NCI-H2171 treated with DMSO at 0.1 percent for 48 hours (cell line): ENCODE measurements at places on chromosomes 4 and X.
A peak's percentile ranks its signal among the peaks of the same experiment; 100 is the strongest.

DNA sequence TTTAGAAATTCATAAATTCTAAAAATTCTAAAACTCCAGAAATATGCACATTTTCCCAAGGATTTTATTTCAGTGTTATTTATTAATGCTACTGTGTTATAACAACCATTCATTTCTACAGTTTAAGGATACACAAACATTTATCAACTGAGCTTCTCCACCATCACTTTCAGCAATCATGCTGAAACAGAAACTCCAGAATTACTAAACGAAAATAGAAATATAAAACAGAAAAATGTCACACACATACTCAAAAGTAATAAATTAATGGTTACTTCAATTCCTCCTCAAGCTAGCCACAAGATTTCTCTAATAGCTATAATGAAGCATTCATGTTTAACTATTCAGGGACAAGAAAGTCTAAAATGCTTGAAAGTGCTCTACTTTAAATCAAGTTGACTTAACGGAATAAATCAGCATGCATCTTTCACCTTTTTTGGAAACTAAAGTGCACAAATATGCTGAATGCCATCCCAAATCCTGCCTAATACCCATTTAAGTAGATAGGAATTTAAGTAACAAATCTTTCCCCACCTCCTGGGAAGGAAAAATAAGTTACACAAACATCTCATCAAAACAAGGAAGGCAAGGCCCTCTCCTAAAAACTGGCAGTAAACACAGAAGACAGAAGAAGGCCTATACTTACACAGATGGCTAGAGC is 563 bp downstream of the FAM13A start:
- DNase-seq, result no peak

DNA sequence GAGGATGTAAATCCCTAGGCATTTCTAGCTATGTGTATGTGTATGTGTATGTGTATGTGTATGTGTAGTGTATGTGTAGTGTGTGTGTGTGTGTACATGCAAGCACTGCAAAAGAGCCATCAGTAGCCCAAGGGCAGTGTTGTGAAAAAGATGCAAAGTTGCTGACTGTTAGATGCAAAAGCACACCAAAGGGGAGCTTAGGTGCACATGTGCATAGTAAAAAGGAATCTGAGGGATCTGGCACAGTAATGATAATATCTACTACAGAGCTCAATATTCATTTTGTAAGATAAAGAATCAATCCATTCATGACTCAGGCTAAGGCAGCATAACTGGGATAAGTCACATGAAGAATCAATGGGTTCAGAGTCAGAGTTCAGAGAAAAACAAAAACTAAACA is 80.2 kb downstream of the TMEM47 start:
- no peak for DNase-seq

- no peak for DNase-seq
Observed at GRCh38 chr4:123659730-123660129, 263.1 kb downstream of the SPRY1 start.

DNA sequence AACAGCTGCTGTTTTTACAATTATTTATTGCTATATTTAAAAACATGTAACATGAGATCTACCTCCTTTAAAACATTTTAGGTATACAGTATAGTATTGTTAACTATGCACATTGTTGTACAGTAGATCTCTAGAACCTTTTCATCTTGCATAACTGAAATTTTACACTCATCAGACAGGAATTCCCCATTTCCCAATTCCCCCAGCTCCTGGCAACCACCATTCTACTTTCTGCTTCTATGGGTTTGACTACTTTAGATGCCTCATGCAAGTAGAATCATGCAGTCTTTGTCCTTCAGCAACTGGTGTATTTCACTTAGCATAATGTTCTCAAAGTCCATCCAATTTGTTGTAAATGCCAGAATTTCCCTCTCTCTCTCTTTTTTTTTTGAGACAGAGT is 9.7 kb upstream of the LSM6 start:
- no peak for DNase-seq

DNA sequence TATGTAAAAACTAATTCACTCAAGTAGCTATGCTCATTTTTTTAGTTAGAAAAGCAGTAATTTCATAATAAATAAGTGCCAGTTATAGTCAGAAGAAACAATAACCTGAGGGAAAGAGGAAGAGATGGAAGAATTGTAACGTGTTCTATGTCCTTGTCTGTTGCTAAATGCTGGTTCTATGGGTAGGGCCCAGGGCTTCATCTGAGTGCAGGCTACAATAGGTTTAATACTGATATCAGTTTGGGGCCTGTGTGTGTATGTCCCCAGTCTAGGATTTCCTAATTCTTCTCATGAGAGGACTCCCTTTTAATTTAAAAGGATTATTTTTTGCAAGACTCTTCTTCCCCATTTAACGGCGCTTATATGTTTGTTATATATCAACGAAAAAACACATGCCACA is 3.3 kb upstream of the EREG start:
- DNase-seq, result no peak

GRCh38 chr4:152682143-152682941 is 2.5 kb upstream of the TMEM154 start:
- no peak for DNase-seq

- peak; percentile 24 for DNase-seq
Observed at GRCh38 chr4:55012363-55013230, 112.8 kb downstream of the KDR start.

GRCh38 chrX:37817579-37817978 is 29.8 kb downstream of the DYNLT3 start:
- no peak for DNase-seq

DNA sequence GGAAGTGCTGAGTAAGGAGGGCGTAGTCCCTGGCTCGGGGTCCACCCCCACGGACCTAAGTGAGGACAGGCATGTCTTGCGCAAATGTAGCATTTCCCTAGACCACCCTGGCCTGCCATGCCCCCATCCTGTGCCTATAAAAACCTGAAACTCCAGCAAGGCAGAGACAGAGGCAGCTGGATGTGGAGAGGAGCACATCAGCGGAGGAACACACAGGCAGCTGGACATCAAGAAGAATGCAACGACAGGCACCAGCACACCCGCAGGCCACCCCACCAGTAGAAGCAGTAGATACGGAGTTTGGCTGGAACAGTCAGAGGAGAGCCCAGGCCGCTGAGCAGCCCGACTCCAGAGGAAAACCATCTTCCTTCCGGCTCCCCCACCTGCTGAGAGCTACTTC is 345.9 kb downstream of the FSTL5 start:
- DNase-seq, result no peak

DNA sequence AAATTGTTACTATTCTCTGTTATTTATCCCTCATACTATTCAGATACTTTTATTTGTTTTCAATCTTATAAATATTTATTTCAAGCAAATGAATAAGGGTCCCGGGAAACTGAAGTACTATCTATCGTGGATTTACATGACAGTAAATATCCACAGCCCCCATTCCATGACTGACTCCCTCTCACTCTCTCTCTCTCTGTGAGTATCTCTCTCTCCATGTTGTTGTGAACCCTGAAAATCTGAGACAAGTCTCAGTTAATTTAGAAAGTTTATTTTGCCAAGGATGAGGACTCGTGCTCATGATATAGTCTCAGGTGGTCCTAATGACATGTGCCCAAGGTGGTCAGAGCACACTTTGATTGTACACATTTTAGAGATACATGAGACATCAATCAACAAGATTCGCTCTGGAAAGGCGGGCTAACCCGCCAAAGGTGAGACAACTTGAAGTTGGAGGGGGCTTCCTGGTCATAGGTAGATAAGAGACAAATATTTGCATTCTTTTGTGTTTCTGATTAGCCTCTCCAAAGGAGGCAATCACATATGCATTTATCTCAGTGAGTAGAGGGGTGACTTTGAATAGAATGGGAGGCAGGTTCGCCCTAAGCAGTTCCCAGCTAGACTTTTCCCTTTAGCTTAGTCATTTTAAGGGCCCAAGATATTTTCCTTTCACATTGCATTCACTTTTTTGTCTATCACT is 986.4 kb downstream of the NLGN4X start:
- DNase-seq, result no peak

- DNase-seq, result no peak
Observed at GRCh38 chr4:121326597-121326996, 54.2 kb downstream of the QRFPR start.

DNA sequence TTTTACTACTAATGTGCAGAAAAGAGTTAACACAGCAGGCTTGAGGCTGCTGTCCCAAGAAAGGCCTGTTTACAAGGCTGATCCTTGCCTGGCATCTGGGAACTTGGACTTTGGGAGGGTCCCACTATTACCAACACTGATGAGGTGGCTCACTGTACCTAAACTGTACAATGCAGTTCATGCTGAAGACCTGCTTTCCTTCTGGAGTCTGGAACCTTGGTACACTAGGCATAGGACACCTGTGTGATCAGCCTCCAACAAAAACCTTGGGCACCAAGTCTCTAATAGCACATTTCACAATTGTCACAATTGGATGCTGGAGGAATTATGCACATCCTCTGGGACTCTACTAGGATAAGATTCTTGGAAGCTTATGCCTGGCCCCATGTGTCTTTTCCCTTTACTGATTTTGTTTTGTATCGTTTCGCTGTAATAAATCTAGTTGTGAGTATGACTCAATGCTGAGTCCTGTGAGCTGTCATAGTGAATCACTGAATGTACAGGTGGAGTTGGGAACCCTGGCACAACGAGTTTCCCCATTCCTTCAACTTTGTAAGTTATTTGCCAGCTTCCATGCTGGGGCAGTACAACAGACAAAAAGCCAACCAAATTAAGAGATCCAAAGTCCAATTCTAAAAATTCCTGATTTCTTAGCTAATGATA is 45.9 kb downstream of the TEC start:
- DNase-seq, result no peak

DNA sequence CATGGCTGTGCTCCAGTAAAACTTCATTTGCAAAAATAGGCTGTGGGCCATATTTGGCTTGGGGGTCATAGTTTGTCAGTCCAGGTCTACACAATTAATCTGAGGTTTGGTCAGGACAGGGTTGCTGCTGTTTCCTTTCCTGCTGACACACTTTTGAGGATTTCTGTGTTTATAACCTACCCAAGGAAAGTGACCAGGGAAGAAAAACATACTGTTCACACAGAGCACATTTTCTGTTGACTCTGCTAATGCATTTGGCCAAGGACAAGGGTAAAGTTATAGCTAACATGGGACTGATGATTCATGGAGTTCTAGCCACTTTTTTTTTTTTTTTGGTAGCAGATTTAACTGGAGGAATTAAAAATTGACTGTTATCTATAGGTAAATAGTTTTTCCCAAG is 43.9 kb upstream of the GEMIN8 start:
- DNase-seq, result no peak

GRCh38 chr4:94934864-94935263 is 177.1 kb downstream of the BMPR1B start:
- DNase-seq, result no peak

DNA sequence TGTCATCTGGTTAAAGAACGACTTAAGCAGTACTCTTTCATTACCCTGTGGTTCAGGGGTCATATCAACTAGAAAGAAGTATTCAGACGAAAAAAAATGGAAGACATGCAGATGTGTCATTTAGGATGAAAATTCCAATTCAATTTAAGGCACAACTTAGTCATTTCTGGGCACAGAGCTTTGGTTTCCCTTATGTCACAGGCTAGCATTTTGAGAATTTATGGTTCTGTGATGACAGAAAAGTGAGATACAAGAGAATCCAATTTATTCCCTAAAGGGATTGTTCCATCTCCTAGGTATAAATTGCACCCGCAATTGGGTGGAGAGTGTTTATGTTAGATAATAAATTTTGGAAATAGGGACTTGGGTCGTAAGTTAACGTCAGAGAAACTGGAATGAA is 306.6 kb downstream of the STK32B start:
- DNase-seq, result no peak

GRCh38 chrX:47164420-47164819 is 19.4 kb downstream of the RBM10 start:
- DNase-seq, result no peak

DNA sequence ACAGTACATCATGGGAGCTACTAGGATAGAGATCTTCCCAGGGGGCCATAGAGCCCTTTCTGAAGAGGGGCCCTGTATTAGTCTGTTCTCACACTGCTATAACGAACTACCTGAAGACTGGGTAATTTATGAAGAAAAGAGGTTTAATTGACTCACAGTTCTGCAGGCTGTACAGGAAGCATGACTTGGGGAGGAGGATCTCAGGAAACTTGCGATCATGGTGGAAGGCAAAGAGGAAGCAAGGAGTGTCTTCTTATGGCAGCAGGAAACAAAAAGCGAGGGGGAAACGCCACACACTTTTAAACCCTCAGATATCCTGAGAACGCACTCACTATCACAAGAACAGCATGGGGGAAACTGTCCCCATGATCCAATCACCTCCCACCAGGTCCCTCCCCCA is 4.2 kb upstream of the SLC9A6 start:
- DNase-seq, result no peak

GRCh38 chrX:39857780-39858179 is 240.0 kb downstream of the BCOR start:
- DNase-seq, result no peak

- DNase-seq, result no peak
Observed at GRCh38 chrX:14209034-14209433, 179.3 kb upstream of the GEMIN8 start.

DNA sequence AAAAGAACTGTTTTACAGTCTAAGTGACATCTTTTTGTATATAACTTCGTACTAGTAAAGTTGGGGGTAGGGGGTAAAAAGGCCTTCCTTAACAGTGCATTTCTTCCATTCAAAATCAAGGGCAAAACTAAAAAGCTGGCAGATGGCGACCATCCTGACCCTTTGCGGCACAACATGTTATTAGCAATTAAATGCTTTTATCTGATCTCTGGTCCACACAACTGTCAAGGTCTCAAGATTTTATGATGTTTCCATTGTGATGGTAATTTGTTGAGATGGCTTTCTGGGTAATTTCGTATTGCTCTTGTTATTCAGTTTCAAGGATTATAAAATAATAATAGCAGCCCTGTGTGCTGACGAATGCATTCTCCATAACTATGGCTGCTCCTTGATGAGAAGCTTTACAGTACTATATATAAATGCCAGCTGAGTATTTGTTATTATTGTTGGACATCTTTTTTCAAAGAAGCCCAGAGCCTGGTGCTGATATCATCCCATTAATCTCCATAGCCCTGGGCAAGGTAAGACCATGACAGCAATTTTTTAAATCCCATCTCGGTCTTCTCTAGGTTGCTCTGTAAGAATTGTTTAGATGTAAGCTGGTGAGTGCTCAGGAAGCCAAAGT is 89.5 kb downstream of the CBR4 start:
- DNase-seq, result no peak

DNA sequence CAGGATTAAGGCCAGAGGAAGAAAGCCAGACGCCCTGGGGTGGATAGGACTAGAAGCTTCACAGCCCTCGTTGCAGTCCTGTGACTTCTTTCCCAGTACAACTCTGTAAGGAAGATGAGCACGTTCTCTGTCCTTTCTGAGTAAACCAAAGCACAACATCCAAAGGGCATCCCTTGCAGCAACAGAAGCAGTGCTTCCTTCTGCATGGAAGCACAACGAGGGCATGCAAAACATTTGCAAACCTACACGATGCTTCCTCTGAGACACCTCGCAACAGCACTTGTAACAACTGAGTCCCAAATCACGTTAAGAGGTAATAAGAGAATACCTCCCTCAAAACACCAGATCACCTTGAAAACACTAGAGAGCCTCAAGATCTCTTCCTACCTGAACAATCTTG is 335.7 kb upstream of the RASGEF1B start:
- no peak for DNase-seq

DNA sequence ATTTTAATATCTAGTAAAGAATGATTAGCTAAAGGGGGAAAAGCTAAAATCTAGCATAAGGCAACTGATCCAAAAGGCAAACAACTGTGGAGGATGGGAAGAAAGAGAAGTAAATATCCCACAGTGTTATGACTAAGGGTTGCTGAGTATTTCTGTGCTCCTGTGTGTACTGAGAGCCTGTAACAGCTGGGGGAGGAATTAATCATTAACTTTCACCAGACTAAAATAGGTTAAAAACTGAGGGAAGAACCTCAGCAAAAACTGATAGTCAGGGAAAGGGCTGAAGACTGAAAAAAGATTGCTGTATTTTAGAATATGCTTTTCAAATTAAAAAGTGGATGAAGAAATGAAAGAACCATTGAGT is 365.9 kb downstream of the CXXC4 start:
- no peak for DNase-seq
